Urinary bladder (tissue), 4 donors: ENCODE measurements at places on chromosomes 2 and 18. TPM values are rescaled to one million over a fixed set of nuclear protein-coding genes. Genes with fewer than 3 reads are reported as not detected.

Gene G6PC2
- total RNA-seq: not detected

Gene NCOA1
- total RNA-seq: 107 TPM

Gene SPP2
- not detected for total RNA-seq

Gene CXCR1
- total RNA-seq: 0.26 TPM
